ENCODE measurements at places on chromosomes 7 and 10. TPM values are rescaled to one million over a fixed set of nuclear protein-coding genes. Genes with fewer than 3 reads are reported as not detected.

- H3K27ac ChIP-seq = peak overlapping the region; percentile 87
- no peak for DNase-seq
- no peaks in the 10 kb centered on the region for H3K36me3 ChIP-seq
- H3K4me1 ChIP-seq = peaks cover 3% of the 10 kb centered on the region
Measured at GRCh38 chr10:100008142-100008522, 1.6 kb downstream of the DNMBP start.

GRCh38 chr7:27172823-27173510, 1.2 kb downstream of the HOXA10 start:
- no peaks in the 10 kb centered on the region for H3K4me1 ChIP-seq
- DNase-seq = peak; percentile 59
- peaks cover 75% of the 10 kb centered on the region for H3K27me3 ChIP-seq
- H3K4me3 ChIP-seq = peak overlapping the region; percentile 76
- no peaks in the 10 kb centered on the region for H3K36me3 ChIP-seq

DNA sequence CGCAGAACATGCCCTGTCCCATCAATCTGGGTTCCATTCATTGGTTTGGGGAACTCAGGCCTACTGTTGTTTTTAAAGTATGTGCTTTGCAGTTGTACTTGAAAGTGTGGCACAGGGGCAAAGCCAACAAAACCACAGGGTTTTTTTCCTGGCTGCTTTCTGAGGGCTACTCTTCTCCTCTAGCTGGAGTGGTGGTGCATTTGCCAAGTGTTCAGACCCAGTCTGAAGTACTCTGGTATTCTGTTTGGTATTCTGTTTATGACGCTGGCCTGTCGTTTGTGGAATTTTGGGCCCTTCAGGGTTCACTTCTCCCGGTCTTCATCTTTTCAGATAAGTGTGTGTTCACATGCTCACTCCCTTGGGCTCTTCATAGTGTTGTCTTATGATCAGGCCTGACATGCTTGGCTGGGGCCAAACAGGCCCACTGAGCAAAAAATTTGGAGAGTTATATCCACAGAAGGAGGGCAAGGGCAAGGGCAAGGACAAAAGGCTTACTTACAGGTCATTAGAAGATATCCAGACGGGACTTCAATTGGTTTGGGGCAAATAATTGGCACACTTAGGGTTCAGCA, 26.3 kb downstream of the SLC26A4 start:
- H3K4me1 ChIP-seq = no peaks in the 10 kb centered on the region
- no peaks in the 10 kb centered on the region for H3K36me3 ChIP-seq
- no peak overlapping the region for H3K4me3 ChIP-seq
- no peaks in the 10 kb centered on the region for H3K27me3 ChIP-seq

GRCh38 chr10:101014230-101014884, 14.7 kb downstream of the LZTS2 start:
- peaks cover 9% of the 10 kb centered on the region for H3K4me1 ChIP-seq
- no peaks in the 10 kb centered on the region for H3K27me3 ChIP-seq
- H3K4me3 ChIP-seq = no peak overlapping the region
- peak; percentile 68 for DNase-seq

GRCh38 chr10:127948791-127949190, 41.9 kb downstream of the PTPRE start:
- H3K36me3 ChIP-seq = no peaks in the 10 kb centered on the region
- no peak for DNase-seq
- no peaks in the 10 kb centered on the region for H3K27me3 ChIP-seq
- H3K4me3 ChIP-seq = no peak overlapping the region
- no peak overlapping the region for H3K27ac ChIP-seq
- H3K4me1 ChIP-seq = peaks cover 3% of the 10 kb centered on the region

The TMEM120A gene
- 52.0 TPM for total RNA-seq

The UNCX gene
- not detected for total RNA-seq

The LIPF gene
- total RNA-seq = not detected

The CALML5 gene
- total RNA-seq = 31.0 TPM

The CYP17A1 gene
- not detected for total RNA-seq

Measured in breast epithelium (tissue), 4 donors.